ENCODE measurements at places on chromosomes 1 and 21.

- DNase-seq, result no peak
Measured at GRCh38 chr1:229221106-229222019, 49.5 kb upstream of the RAB4A start.

DNA sequence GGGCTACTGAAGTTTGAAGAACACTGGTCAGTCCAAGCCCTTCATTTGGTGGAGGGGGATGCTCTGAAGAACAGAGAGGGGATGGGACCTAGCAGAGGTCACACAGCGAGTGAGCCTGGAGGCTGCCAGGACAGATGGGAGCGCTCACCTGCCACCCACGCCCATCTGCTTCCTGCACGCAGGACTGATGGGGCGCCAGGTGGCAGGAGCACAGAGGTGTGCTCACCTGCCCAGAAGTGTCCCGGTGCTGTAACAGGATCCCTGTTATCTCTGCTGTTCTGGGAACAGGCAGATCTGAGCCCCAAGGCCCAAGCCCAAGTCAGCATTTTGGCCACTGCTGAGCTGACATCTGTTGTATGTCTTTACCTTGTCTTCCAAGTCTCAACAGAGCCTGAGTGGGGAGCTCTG lies 40.5 kb downstream of the EPHB2 start:
- no peak for DNase-seq

DNA sequence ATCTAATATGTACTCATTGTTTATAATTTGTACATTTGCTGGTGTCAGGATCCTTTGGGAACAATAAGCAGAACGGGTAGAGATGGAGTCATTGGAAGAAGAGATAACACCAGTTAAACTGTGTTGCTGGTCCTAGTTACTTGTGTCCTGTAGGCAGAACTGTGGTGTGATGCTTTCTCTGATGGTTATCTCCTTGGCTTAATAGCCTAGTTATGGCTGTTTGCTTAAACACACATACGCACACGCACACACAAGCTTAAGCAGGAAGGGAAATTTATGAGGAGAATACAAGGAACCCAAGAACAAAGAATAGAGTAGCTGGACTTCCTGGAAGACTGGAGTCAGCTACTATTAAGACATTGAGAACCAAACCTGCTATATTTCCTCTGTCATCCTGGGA lies 5.7 kb upstream of the PKN2 start:
- DNase-seq, result no peak

GRCh38 chr21:15837645-15838044 lies 107.9 kb downstream of the USP25 start:
- DNase-seq, result peak; percentile 5

- DNase-seq, result no peak
Measured at GRCh38 chr1:167276969-167277368, 56.3 kb downstream of the POU2F1 start.

GRCh38 chr1:107804741-107805140 lies 160.2 kb downstream of the VAV3 start:
- no peak for DNase-seq

- DNase-seq, result peak; percentile 48
Measured at GRCh38 chr1:153509729-153510354, 25.9 kb downstream of the S100A6 start.

- DNase-seq, result no peak
Measured at GRCh38 chr1:54290506-54291184, 90.7 kb downstream of the MRPL37 start.

- DNase-seq, result no peak
Measured at GRCh38 chr1:219731771-219732170, 118.9 kb upstream of the ZC3H11B start.

DNA sequence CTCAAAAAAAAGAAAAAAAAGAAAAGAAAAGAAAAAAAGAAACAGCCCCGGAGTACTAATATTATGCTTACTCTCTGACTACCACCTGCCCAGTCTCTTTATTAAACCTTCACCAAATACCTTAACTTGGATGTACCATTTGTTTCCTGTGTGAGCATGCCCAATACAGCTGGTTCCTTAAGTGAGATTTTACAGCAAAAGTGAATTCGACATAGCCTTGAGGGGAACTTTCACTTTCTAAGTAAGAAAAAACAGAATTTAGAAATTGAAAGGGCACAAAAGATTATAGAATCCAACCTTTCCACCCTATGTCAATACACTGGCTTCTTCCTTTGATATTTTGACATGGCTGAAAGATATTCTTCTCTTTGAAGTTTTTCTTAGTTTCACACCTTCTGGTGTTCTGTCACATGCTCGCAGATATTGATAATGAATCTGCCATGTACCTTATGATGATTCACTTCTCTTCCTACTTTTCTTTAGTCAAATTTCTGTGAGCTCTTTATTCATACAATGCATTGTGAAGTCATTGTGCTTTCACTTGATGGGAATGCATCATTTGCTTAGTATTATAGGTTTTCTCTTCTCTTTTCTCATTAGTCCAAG lies 5.2 kb upstream of the GIPC2 start:
- no peak for DNase-seq

DNA sequence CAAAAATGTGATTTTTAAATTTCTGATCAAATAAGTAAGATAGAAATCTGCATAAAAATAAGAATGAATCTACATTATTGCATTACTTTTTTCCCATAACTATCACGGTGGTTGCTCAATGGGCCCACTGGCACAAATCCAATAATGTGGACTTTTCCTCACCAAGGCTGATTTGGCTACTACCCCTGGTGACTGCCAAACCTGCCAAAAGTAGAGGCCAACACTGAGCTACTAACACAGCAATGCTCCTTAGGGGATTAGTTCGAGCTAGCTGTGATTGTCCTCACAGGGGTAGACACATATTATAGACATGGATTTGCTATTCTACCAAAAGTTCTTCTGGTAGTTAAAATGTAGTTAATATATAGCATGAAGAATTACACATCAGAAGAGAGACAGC lies 107.7 kb upstream of the ZNHIT6 start:
- no peak for DNase-seq

- no peak for DNase-seq
Measured at GRCh38 chr21:29449306-29449950, 150.7 kb downstream of the BACH1 start.

GRCh38 chr1:53582211-53583020 lies 123.2 kb downstream of the DMRTB1 start:
- DNase-seq, result no peak

DNA sequence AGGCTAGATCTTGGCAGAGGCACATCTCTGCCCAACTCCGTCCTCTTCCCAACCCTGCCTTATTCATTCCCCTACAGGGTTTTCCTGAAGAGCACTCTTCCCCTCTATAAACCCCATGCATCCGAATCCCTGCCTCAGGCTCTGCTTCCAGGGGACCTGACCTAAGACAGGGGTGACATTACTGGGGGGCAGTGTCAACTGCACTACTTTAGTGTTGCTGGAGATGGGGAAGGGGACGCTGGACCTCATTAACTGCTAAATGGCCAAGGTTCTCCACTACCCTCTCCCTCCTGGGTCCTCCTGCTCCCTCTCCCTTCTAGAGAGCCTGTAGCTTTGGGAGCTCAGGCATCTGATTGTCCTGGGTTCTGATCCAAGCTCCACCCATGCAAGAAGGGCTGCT lies 126.2 kb downstream of the GRIK3 start:
- DNase-seq, result no peak

- no peak for DNase-seq
Measured at GRCh38 chr1:73979684-73980083, 218.3 kb downstream of the LRRIQ3 start.

GRCh38 chr1:233635765-233636502 lies 22.0 kb downstream of the KCNK1 start:
- no peak for DNase-seq

GRCh38 chr1:211606332-211606913 lies 27.5 kb upstream of the SLC30A1 start:
- no peak for DNase-seq

DNA sequence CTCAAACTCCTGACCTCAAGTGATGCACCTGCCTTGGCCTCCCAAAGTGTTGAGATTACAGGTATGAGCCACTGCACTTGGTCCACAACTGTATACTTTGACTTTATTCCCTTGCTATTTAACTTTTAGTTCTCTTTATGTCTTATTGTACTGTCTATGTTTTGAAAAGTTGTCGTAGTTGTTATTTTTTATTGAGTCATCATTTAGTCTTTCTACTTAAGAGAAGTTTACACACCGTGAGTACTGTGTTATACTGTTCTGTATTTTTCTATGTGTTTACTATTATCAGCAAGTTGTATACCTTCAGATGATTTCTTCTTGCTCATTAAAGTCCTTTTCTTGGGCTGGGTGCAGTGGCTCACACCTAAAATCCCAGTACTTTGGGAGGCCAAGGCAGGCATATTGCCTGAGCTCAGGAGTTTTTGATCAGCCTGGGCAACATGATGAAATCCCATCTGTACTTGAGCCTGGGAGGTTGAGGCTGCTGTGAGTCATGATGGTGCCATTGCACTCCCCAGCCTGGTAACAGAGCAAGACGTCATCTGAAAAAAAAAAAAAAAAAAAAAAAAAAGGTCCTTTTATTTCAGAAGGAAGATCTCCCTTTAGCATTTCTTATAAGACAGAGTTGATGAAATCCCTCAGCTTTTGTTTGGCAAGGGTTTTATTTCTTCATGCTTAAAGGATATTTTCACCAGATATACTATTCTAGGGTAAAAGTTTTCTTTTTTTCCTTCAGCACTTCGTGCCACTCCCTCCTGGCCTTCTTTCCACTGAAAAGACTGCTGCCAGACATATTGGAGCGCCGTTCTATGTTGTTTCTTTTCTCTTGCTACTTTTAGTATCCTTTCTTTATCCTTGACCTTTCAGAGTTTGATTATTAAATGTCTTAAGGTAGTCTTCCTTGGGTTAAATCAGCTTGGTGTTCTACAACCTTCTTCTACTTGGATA lies 47.6 kb downstream of the TNFSF18 start:
- peak; percentile 46 for DNase-seq

DNA sequence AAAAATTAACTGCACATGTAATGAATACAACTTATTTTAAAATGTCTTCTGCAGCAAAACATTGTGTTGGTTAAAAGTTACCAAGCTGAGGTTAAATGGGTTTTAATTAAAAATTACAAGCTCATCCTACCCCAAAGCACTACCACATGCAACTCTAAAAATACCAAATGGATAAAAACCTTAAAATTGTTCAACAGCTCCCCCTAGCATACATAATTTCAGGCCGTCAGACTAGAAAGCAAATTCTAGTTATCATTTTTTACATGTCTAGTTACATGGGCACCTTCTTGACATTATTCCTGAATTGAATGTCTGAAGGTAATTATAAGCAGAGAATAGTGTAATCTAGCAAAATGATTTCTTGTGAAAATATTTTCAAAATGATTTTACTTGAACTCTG lies 176.5 kb downstream of the C1orf21 start:
- DNase-seq, result peak; percentile 26

DNA sequence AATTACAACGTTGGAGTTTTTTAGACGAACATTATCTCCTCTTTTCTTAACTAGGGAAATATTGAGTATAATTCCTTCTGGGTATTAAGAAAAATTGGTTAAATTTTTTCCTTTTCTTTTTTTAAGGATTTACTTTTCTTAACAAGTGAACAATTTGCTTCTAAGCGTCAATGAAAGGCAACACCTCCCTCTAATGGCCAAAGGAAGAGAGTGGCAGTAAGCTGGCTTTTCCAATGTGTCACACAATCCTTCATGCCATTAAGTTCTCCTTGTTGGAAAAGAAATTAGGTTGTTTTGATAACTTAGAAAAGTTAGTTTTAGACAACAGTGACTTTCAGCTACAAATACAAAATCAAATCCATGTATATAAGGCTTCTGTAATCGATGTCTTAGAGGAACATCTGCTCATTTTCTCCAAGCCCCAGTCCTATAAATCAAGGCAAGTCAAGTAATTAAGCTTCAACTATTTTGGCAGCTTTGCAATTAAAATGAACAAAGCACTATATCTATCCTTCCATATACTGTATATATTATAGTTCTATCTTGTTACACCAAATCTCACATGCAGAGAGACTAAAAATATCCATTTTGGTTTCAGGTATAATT lies 62.8 kb downstream of the EDEM3 start:
- peak; percentile 64 for DNase-seq

DNA sequence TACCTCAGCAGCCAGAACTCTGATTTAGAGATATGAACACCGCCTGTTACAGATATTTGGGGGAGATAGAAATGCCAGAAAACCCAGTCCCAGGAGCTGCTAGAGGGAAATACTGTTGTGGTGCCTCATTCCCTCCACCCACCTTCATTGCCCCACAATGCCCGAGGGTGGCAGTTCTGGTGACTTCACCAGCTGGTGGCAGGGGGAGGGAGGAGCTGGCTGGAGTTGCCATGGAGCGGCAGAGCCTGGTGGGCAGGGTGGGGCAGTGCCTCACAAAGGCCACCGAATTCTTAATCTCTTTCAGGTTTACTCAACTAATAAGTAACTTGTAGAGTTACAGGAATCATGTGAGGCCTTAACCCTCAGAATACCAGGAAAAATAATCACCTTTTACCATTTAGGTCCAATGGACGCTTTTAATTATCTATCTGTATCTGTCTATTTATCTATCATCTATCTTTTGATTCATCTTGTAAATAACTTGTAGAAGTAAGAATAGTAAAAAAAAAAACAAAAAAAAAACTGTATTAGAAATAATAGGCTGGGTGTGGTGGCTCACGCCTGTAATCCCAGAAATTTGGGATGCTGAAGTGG lies 11.7 kb upstream of the S100A11 start:
- DNase-seq, result peak; percentile 53

DNA sequence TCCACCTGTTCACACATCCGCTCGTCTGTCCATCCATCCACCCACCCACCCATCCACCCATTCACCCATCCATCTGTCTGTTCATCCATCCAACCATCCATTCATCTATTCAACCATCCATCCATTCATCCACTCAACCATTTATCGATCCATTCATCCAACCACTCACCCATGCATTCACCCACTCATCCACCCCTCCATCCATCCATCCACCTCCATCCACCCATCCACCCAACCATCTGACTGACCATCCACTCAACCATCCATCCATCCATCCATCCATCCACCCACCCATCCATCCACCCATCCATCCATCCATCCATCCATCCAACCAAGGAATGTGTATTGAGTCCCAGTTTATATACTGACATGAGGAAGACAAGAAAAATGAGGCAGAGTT lies 73.1 kb downstream of the UMODL1 start:
- no peak for DNase-seq

DNA sequence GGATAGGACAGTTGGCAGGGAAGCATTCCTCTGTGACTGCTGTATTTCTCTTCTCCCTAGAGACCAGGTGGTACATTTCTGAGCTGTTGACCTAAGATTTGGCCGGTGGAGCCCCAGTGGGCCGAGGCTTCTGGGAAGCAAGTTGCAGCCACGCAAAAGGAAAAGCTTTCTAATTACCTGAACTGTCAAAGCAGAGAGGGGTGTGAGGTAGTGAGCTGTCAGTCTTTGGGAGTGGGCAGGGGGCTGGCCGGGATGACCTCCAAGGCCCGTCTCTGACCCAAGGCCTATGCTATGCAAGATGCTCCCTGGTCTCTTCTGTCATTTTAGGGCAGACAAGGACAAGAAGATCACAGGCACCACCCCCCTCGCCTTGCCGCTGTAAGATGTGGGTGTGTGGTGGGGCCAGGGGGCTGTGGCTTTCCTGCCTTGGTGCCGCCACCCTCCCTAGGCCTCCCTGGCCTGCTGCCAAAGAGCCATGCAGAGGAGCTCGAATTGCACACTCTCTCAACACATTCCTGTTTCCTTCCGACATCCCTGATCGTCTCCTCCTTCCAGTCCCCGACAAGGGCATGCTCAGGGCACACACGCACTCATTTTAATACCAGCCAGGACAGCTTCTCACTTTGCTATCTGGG lies 7.7 kb downstream of the PADI1 start:
- peak; percentile 86 for DNase-seq
